ENCODE measurements at places on chromosomes 3 and 15.

DNA sequence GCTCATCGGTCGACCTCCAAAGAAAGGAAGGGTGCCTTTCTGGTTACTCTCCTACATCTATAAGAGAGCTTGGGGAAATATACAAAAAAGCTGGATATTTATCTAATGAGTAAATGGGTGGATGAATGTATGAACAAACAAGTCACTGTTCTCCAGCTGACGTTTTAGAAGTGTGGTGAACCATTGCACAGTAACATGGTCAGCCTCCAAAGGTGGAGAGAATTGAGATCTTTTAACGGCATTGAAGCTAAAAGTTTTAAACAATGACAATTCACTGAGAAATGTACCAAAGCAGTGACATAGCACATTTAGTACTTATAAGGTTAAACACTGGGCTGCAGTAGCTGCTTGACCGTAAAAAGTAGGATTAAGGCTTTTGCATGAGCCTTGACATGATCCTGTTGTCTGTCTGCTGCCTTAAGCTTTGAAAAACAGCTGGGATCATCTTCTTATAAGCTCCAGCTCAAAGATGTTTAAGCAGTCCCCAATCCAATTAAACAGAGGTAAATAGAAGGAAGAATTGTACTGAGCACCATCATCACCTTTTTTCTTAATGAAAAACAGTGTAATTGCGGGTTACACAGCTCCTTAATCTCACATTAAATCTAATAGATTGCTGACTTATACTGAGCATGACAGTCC, 222.9 kb downstream of the WDR72 start:
- no peak for DNase-seq

DNA sequence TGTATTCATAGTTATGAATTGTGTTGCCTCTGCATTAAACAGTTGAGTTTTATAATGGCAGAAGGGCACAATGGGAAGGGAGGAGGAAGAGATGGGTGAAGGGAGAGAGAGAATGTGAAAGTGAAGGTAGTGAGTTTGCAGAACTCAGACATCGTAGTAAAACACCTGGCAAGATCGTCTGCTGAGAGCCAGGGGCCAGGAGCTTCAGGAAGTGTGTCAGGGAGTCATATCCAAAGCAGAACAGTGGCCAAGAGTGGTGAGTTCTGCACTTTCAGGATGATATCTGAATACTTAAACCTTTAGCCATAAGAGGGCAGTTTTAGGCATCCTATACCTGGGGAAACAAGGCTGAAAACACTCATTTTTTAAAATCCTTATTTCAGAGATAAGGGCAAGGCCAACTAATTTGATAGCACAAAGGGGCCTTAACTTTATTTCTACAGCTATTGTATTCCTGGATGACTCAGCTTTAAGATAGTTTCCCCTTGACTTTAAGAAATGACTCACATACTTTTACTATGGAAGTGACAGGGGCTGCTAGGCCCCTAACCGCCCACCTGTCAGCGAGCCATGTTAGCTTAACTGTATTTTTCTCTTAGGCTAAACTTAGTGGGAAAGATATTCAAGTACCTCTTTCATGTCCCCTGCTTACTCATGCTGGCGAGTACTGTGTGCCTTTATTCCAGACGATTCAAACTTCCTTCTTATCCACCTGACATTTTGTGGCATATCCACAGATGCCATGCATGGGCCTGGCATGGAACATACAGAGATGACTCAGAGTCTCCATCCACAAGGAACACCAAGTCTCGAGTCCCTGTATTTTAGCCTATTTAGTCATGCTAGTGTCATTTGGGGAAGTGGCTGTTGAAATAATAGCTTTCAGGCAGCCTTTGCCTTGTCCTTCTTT, 53.9 kb downstream of the RLBP1 start:
- DNase-seq = peak; percentile 76

DNA sequence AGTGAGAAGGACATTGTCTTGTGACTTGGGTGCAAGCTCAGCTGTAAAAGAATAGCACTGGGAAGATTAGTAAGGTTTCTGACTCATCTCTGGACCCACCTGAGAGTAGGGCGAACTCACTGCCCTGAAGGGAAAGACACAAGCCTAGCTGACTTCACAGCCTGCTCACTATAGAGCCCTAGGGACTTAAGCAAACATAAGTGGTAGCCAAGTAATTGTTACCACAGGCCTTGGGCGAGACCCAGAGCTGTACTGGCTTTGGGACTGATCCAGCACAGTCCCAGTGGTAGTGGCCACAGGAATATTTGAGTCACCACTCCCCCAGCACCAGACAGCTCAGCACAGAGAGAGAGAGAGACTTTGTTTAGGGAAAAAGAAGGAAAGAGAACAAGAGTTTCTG, 429.9 kb downstream of the TBL1XR1 start:
- peak; percentile 95 for DNase-seq

- DNase-seq = no peak
Measured at GRCh38 chr15:68930268-68931022, at the start of gene SPESP1. TSS of gene SPESP1 (plus strand) at chr15:68930525. CDS start at chr15:68930654, 129 bp downstream.

DNA sequence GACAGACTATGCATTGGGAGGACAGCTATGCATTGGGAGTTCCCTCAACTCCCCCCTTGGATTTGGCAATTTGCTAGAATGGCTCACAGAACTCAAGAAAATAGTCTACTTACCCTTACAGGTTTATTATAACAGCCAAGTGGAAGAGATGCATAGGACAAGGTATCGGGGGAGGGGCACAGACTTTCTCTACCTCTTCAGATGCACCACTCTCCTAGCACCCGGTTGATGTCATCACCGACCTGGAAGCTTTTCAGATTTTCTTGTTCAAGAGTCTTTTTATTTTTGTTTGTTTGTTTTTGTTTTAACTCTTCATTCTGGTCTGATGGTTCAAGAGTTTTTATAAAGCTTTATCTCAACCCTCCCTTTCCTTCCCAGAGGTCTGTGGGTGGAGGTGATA, 20.7 kb upstream of the ADAMTS9 start:
- DNase-seq = no peak

- DNase-seq = no peak
Measured at GRCh38 chr15:90664650-90665287, 52.4 kb upstream of the BLM start.

- DNase-seq = no peak
Measured at GRCh38 chr3:152051501-152052404, 178.3 kb downstream of the SUCNR1 start.

DNA sequence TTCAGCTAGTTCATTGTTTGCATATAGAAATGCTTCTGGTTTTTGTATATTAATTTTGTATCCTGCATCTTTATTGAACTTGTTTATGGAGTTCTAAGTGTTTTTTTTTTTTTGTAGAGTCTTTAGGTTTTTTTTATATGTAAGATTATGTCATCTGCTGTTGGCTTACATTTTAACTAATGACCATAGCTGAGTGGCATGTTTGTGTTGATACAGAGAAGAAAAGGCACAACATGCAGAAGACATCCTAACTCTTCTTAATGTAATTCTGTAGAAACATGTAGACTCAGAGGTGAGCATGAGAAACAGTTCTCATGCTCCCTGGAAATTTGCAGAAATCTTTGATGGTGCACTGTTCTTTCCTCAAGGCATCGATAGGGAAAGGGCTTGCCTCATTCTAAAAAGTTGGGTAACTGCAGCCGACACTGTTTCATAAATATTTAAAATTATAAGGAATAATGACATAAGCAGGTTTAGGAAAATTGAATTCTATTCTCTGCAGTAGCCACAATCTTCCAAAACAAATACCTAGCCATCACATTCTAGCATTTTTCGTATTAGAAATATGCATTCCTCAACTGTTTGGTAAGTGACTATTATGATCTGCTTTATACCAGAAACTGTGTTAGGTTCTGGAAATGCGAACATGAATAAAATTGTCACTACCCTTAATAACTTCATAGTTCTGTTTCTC, 499.6 kb upstream of the KCNMB2 start:
- DNase-seq = no peak

- no peak for DNase-seq
Measured at GRCh38 chr3:13670292-13670691, 121.4 kb downstream of the FBLN2 start.

DNA sequence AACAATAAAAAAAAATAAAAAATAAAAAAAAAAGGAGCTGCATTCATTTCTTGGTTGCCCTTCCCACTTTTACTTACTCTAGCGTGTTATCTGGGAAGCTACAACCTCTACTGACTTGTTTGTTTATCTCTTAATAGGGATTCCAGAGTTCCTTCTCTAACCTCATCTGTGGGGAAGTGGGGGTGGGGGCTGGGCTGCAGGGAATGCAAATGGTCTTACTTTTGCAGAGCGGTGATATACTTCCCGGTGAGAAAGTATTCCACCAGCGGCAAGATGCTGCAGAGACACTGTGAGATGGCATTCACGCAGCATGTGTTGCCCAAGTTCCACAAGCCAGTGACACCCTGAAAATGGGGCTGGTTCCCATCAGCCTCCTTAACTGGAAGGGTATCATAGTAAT, 2.1 kb downstream of the USP50 start:
- DNase-seq = no peak

GRCh38 chr15:77017761-77018720, 23.1 kb downstream of the PSTPIP1 start:
- DNase-seq = no peak

DNA sequence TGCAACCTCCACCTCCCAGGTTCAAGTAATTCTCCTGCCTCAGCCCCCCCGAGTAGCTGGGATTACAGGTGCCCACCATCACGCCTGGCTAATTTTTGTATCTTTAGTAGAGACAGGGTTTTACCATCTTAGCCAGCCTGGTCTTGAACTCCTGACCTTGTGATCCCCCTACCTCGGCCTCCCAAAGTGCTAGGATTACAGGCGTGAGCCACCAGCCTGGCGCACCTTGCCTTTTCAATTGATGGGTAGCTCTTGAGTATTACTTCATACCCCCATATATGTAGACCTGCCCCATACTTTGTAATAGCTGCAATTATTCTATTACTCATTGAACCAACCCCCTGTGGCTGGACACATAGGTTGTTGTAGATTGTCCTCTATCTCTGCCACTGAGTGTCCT, 101.3 kb downstream of the LRRK1 start:
- DNase-seq = no peak

- DNase-seq = peak; percentile 80
Measured at GRCh38 chr3:127799476-127800222, 22.7 kb downstream of the MGLL start.

DNA sequence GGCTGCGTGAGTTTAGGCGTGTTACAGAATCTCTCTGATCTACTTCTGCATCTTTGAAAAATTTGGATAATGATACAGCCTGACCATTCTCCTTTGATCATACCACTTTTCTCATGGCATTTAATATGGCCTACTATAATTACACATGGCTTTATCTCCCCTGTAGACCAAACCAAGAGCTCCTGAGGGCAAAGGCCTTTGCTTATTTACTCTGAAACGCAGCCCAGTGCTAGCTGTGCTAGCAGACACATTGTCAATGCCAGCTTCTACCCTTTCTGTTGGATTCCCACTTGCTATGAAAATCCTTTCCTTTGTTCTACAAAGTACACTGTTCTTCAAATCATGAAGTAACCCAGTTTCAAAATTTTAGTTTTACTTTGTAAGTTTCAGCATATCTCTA, 16.5 kb upstream of the VGLL4 start:
- DNase-seq = no peak

DNA sequence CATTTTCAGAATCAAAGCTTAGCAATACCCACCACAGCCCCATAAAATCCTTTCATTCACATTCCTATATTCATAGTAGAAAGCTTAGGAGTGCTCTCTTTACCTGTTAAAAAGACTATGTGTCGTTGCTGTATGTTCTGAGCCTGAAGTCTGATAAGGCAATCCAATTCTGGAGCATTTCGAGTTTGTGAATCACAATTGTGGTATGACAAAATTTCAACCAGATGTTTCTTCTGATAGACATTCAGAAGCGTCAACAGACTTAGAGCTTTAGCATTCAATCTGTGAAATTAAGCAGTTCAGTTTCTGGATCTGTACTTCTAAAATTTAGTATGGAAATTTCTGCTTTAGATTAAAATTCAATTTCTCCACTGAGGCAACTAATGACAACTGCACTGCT, 58.3 kb downstream of the TASOR start:
- DNase-seq = no peak

DNA sequence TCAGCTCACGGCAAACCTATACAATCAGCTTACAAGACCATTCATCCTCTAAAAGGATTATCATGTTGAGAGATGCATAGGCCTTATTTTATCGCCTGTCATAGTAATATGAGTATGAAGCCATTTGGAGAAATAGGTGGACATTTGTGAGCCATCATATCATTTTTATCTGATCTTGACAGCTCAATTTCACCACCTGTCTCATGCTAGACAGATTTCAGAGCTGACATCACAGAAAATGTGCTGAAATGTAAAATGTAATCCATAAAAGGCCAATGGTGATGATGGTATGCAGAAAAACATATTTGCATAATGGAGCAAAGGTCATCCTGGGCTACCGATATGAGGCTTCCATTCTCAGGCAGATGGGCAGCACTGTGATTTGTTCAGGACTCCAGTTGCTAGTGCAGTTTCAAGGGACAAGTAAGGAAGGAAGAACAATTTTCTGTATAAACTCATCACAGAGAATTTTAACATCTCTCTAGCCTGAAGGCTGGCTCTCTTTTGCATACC, 221.5 kb downstream of the ULK4 start:
- no peak for DNase-seq

DNA sequence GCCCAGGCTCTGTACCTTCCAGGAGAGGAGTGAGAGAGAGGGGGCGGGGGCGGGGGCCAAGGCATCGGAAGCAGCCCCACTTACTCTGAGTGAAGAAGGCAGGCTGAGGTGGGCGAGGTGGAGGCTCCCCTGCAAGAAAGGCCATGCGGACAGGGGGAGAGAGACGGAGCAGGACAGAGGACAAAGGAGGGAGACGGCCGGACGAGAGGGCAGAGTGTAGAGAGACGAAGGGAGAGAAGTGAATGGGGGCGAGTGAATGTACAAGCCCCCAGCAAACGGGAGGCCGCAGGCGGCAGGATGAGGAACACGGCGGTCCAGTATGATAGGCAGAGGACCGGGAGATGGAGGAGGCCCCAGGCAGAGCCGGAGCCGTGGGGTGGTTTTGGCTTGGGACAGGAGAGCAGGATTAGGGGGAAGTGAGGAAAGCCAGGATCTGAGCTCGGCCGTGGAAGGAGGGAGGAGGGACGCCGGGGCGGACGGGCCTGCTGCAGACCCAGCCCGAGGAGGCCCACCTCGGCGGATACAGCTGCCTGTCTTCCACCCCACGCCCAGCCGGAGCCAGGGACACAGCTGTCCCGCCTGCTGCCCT, 38.8 kb downstream of the TNK2 start:
- DNase-seq = no peak

- DNase-seq = no peak
Measured at GRCh38 chr3:49966233-49966942, 26.4 kb downstream of the RBM6 start.

GRCh38 chr3:48528048-48528447, 24.1 kb upstream of the SHISA5 start:
- no peak for DNase-seq

- no peak for DNase-seq
Measured at GRCh38 chr3:195908694-195909581, 587 bp upstream of the TNK2 start.

GRCh38 chr3:120393243-120393642, 44.1 kb upstream of the LRRC58 start:
- DNase-seq = no peak

DNA sequence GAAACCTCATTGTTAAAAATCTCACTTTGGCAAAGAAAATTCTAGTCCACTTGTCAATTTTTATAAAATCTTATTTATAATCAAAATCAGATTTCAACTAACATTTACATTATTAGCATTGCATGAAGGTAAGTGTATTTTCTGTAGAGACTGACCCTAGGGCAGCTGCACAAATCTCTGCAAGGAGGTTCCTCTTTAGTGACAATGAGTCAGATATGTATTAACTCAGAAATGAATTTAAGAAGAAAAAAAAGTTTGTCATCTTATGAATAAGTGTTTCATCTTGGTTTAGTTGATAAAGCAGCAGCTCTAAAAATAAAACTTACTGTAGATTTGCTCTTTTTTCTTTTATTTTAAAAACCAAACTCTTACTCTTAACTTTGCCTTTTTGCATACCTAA, 9.0 kb upstream of the GNB4 start:
- DNase-seq = no peak
